ENCODE measurements at places on chromosomes 1 and 21.

DNA sequence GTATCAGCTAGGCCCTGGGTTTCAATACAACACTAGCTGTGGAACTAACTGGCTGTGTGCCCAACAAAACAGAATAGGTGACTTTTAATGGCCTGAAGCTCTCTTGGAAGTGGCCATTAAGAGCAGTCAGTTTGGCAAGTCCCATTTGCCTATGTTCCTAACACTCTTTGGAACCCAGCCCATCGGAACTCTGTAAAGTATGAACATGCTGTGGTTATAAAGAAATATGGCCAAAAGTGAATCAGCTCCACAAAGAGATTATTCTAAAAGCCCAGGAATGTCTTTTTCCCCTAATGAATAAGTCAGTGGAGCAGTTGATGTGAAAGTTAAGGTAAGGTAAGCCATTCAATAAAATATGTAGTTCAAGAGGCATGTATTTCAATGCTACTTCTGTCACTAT, 223.7 kb upstream of the ADAMTS5 start:
- DNase-seq, result peak; percentile 33

DNA sequence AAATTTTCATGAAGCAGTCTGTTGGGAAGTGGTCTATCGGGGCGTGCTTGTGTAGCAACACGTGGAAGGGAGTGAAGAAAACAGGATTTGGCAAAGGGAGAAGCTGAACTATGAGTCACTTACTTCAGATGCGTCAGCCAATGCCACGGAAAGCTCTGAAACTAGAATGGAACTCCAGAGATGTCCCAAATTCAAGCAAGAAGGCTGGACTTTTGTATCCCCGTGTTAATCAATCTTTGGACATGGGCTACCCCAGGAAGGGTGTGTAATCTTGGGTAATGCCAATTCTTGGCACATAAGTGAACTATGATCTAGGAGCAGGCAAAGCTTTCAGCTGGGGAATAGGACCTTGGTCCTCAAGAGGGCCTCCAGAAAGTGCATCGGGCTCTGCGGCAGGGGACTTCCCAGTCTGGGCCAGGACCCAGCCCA, 102.6 kb downstream of the ADSS2 start:
- DNase-seq, result no peak

DNA sequence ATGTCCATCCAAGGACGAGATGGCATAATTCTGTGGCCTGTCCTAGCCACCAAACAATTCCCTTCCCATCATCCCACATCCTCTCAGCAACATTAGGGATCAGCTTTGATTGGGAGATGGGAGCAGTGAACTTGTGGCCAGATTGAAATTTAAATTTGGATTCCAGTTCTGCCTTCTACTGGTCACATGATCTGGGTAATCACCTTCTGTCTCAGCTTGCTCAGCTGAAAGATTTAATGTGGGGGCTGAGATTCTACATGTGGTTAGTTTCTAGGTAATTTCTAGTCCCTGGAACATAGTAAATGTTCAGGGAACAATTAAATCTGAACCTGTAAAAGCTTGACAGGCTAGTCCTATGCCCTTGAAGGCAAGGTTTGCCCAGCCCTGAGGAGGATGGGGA, 3.2 kb downstream of the MYOCOS start:
- no peak for DNase-seq

- no peak for DNase-seq
Measured at GRCh38 chr21:31201548-31201947, 142.5 kb downstream of the TIAM1 start.

GRCh38 chr21:26195708-26196107, 25.1 kb upstream of the APP start:
- DNase-seq, result no peak

GRCh38 chr1:91784616-91785015, 101.3 kb downstream of the TGFBR3 start:
- no peak for DNase-seq

GRCh38 chr1:21622466-21623315, 46.5 kb downstream of the RAP1GAP start:
- DNase-seq, result no peak

DNA sequence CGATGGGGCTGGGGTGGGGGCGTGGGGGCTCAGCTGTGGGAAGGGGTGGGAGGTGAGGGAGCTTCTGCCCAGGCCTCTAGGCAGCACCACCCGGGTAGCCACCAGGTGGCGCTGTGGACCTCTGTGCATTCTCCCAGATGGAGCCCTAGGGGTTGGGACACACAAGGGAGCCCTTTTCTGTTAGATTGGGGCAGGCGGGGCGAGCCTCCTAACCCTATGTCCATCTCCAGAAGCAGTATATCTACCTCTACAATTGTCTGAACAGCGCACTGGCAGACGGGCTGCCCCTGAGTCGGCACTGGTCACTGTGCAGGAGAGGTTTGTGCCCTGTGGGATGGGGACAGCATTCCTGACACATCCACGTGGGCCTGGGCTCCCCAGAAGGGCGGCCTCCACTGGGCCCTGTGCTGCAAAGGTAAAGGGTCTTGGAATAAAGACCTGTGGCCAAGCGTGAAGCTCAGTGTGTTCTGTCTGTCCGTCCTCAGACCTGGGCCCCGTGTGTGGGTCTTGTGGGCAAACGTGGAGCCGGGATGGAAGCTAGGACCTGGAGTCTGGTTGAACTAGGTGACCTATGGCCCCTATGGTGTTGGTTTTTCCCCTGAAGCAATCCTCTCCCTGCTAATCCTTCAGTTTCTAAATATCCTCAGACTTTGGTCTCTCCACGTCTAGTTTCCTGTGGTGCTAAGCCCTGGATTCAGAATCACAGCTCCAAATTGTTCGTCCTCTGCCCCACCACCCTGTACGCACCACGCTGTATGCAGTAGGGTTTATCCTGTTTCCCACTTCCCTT, 4.4 kb upstream of the LGR6 start:
- DNase-seq, result no peak

DNA sequence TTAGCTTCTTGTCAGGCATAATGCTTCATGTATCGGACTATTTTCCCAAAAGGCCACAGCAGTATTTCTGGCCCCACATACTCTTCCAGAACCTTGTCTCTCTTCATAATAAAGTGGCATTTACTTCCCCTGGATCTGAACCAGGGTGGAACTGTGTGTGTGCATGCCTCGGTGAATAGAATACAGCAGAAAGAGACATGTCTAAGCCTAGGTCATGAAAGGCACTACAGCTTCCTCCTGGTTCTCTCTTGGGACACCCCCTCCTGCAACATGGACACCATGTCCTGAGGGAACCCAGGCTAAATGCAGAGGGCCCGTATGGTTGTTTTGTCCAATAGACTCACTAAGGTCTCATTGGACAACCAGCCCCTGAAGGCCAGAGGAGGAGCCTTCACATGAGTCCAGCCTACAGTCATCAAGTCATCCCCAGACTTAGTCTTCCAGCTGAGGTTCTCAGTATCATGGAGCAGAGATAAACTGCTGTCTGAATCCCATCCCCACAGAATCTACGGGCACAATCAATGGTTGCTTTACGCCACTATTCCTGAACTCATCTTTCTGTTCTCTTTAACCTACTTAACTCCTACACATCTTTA, 35.0 kb downstream of the USP24 start:
- no peak for DNase-seq

DNA sequence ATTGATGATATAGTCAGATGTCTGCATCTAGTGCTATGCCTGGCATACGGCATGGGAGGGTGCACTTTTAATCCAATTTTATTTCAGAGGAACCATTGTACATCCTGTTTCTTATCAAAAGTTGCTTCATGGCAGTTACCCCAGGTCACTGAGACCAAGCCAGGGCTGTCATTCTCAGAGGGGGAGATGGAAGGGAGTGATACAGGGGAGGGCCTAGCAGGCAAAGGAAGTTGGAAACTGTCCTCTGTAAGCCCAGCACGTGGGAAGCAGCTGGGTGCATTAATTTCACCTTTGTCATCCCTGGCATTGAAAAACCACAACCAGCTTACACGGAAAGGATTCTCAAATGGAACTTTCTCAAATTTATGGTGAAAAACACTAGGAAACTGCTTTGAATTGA, 458.7 kb upstream of the ADAMTS5 start:
- DNase-seq, result no peak

GRCh38 chr21:37686991-37687810, 229.1 kb downstream of the KCNJ6 start:
- no peak for DNase-seq

DNA sequence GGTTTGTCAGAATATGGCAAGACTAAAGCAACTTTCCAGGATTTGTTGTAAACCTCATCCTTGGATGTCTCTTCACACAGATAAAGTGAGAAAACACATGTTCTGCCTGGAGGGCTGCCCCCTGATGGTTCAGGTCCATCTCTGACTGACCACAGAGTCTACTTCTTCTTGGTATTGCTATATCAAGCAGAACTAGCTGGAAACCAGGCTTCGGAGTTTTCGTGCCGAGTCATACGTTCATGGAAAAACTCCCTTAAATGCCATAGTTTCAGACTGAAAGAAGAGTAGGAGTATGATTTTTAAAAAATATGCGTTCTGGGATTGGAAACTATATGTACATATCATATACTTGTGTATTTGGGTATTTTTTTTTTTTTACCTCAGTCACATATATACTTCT, 5.8 kb downstream of the OR10T2 start:
- DNase-seq, result no peak

DNA sequence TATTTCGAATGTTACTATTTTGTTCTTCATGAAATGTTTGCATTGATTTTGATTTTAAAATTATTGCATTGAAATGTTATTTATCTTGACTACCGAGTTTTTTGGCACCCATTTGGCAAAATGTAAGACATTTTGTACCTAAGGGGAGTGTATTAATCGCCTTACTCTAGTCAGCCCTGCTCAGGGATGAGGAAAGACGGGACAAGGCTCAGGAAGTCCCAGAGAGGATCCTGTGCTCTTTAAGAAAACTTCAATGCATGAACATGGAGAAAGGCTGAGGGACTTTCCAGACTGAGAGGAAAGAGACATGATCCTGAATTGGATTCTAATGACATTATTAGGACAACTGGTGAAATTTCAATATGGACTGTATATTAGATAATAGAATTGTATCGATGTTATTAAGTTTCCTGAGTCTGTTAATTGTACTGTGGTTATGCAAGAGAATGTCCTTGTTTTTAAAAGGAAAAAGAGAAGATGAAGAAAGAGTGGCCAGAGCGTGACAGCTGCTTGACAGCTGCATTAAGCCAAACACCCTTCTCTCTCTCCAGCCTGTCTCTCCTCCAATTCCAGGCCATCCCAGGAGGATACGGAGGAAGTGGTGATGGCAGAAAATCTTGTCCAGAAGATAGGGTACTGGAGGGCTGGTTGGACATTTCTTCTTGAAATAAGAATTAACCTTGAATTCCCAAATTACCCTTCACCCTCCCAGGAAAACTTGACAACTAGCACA, 66.0 kb downstream of the PLEKHA6 start:
- DNase-seq, result no peak

DNA sequence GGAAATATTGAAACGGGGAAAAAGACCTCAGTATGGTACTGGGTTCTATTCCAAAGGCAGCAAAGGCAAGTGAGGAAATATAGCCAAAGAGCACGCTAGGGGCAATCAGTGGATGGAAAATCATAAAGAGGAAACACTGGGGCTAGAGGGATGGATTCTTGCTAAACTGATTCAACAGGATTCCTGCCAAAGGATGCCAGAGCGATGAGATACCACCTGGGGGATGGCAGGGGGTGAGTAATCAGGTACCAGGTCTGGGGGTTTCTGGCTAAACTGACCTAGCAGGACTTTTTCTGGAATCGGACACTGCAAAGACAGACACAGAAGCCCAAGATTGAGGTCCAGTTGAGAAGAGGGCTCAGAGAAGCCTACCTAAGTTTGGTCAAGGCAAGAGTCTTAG, 6.7 kb downstream of the CHI3L2 start:
- DNase-seq, result no peak

DNA sequence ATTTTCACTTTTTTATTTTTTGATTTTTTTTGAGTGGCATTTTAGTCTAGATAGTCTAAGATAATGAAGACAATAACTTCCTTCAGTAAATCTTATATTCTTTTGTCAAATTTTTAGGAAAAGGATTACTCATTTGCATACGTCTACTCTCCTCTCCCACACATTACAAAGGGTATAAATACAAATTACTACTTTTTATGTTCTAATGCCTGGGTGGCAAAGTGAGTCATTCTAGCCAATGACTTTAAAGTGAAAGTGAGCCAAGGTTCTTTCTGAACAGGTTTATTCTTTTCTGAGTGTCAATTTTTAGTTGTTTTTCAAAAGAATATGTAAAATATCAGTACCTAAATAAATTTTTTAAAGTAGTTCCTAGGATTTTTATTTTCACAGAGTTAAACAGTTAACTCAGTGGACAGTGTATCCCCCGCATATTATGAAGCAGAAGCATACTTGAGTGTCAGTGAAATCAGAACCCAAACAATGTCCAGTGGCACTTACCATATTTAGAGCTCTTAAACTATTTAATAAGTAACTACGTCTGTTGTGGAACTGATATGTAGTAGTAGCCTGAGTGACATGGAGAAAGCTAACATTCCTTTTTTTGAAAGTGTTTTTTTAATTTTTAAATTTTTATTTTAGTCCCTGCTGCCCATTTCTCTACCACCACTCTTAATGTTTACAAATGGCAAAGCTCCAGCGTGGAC, 141.7 kb downstream of the PHTF1 start:
- no peak for DNase-seq

- DNase-seq, result no peak
Measured at GRCh38 chr1:228884615-228885566, 149.6 kb downstream of the RHOU start.

GRCh38 chr21:45432575-45433255, 27.8 kb downstream of the COL18A1 start:
- no peak for DNase-seq

- peak; percentile 62 for DNase-seq
Measured at GRCh38 chr21:30580132-30580531, 10.1 kb downstream of the KRTAP22-2 start.

- no peak for DNase-seq
Measured at GRCh38 chr21:45972716-45973474, 8.7 kb upstream of the COL6A1 start.

GRCh38 chr21:37367703-37368540, 1.3 kb downstream of the DYRK1A start:
- DNase-seq, result no peak

- no peak for DNase-seq
Measured at GRCh38 chr1:53652441-53653199, 86.3 kb downstream of the GLIS1 start.

DNA sequence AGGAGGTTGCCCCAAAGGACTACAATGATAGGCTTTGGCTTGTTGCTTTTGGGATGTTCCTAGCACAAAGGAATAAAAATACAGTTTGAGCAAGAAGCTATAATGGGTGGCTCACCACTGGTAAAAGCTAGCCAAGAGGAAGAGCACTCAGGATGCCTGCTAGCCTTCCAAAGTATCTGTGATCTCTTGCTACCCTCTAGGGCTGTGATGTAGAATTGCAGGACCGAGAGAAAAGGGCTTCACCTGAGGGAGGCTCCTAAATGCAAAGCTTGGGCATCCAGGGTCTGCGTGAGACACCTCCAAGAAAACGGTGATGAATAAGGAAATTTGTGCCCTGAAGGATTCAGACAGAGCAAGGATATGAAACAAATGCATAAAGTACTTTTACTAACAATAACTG, 17.7 kb downstream of the IVL start:
- no peak for DNase-seq
